ENCODE measurements at places on chromosomes 13 and 19.

- DNase-seq: no peak
These were observed 911.0 kb downstream of the PCDH17 start for GRCh38 chr13:58542530-58542929.

GRCh38 chr19:18789883-18790565, 1.1 kb downstream of the COMP start:
- peak; percentile 42 for DNase-seq

DNA sequence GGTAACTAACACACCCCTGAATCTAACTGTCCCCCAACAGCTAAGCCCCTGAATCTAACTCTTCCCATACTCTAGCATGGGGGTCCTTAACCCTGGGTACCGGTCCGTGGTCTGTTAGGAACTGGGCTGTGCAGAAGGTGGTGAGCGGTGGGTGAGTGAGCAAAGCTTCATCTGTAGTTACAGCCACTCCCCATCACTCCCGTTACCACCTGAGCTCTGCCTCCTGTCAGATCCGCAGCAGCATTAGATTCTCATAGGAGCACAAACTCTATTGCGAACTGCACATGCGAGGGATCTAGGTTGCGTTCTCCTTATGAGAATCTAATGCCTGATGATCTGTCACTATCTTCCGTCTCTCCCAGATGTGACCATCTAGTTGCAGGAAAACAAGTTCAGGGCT, 6.2 kb upstream of the PHLDB3 start:
- no peak for DNase-seq

DNA sequence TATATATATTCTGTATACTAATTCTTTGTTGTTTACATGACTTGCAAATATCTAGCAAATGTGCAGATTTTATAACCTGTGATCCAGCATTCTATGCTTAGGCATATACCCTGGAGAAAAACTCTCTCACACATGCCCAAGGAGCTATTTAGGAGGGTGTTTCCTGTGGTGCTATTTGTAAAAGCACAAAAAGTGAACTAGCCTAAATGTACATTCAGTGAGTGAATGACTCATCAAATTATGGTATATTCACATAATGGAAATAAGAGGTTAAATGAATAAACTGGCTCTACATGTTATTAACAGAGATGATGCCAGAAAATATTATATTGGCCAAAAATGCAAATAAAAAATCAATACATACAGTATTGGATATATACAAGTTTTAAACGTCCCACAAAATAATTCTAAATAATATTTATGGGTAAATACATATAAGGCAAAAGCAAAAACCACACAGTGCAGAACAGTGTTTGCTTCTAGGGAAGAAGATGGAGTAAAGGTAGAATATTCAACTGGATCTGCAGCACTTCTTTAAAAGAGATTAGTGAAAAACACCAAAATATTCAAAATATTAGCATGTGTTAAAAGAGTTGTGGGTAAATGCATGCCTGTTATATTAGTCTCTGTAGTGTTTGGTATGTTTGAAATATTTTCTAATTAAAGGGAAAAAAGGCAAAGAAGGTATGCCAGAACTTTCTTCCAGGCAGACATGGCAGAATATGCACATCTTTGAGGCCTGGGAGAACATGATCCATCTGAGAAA, 344.7 kb downstream of the KLF5 start:
- DNase-seq: no peak

- peak; percentile 59 for DNase-seq
These were observed 2.7 kb downstream of the TPM4 start for GRCh38 chr19:16078759-16079707.

- DNase-seq: no peak
These were observed 106.2 kb downstream of the SLITRK5 start for GRCh38 chr13:87777387-87777786.

DNA sequence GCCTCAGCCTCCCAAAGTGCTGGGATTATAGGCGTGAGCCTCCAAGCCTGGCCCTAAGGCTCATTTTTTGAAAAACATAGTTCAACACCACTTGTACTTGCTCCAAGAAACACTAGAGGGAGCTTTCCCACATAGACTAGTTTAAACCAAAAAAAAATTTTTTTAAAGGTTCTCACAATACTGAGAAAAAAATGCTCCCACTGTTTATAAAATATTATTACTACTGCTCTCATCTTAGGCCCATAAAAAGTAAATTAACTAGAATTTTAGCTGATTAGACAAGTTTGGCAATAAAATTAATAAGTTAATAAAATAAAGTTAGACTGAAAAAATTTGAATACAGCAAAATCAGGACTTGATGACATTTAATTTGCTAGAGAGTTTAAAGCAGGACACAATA, 109.5 kb downstream of the TBC1D4 start:
- DNase-seq: no peak

Measured in stimulated activated naive CD8-positive, alpha-beta T cell treated with anti-CD3 and anti-CD28 coated beads, Interleukin-15, Interleukin-2, amounts not matched to agents 100 U/mL and 50 U/mL, for 24 hours (primary cell).